ENCODE measurements at places on chromosomes 2 and 18.
A peak's percentile ranks its signal among the peaks of the same experiment; 100 is the strongest.

- no peak for DNase-seq
Observed at GRCh38 chr2:148459377-148459778, 185.2 kb upstream of the EPC2 start.

DNA sequence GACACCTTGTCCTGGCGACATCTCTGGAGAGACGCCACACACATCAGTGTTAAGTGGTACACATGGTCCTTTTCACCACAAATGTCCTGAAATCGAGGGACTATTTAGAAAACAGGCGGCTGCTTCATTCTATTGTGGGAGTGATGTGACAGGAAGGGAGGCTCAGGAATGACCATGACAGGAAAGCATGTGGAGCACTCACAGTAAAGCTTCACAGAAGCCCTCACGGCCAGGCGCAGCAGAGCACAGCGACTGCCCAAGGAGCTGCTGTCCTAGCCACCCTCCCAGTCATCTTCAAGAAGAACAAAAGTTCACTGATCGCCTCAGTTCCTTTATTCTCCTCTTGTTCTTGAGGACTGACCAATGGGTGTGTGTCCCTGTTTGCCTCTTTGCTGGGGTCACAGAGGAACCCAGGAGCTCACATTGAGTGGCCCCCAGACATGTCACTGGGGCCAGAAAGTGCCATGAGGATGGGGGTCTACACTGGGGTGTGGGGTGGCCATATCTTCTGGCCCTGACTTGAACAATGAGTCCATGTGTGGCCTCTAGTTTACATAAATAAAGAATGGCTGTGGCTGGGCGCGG, 84.6 kb upstream of the RANBP2 start:
- DNase-seq, result peak; percentile 53

GRCh38 chr18:30903566-30903965, 139.0 kb downstream of the DSC3 start:
- no peak for DNase-seq

GRCh38 chr18:80046961-80047541, 12.8 kb downstream of the RBFA start:
- no peak for DNase-seq

- no peak for DNase-seq
Observed at GRCh38 chr2:109186656-109187250, 57.7 kb downstream of the SH3RF3 start.

DNA sequence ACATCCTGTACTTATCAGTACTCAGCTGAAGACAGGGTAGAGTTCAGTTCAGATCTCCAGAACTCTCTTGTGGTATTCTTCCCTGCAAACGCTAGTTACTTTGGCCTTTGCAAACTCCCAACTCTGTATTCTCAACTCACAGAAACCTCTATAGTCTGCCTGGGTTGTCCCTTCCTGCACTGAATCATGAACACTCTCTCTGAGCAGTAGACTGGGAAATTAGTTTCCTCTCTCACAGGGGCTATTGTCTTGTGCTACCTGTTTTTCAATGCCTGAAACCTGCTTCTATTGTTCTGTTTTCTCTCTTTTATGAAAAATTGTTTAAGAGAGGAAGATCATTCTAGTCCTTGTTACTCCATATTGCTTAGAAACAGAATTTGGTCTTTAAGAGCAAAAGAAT, 134.7 kb downstream of the VIT start:
- DNase-seq, result no peak

All from NCI-H2029 (cell line).